ENCODE measurements at places on chromosomes 16 and 17.

DNA sequence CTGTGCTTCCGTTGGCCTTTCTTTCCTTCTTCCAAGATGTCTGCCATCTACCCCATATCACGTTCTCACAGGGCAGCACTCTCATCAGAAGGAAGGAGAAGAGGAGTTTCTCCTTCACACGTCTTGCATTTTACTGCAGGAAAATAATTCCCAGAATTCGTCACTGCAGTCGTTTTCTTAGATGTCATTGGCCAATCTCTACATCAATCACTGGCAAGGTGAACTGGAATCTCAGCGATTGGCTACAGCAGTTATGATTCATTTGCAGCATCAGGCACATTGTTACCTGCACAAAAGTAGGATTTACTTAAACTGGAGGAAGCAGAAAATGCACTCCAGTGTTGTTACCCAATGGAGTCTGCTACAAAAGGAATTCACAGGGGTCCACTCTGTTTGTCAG, 277.2 kb upstream of the RBFOX1 start:
- DNase-seq: peak; percentile 1

DNA sequence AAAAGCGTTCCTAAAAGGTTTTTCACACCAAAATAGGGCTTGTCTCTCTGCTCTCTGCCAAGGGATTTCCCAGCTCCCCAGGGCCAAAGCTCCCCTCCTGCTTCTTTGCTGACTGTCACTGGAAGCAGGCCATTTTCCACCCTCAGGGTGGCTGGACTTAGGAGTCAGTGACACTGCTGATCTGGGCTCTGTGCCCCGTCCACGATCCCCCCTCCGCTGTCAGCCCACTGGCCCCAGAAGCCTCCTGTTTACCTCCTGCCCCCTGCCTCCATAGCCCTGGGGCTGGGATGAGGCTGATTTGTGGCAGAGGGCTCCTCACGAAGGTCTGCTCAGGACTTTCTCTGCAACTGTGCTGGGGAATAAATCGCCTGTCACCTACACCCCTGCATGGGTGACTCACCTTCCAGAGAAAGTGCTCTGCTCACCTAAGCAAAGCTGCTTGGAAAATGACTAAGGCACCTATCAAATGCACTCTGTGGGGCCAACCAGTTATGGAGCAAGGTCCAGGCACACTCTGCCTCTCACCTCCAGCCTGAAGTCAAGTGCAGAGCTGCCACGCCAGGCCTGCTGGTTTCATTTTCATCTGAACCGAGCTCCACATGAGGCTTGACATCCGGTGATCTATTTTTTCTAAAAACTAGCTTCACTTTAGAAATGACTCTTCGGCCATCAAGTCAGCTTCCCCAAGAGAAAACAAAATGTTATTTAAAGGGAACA, 4.9 kb downstream of the MAP3K14 start:
- DNase-seq: no peak

- DNase-seq: no peak
Measured at GRCh38 chr17:27259356-27259755, 34.6 kb upstream of the WSB1 start.

GRCh38 chr17:45270828-45271418, 9.0 kb upstream of the SPATA32 start:
- peak; percentile 57 for DNase-seq

- no peak for DNase-seq
Measured at GRCh38 chr17:69884846-69885245, 190.2 kb upstream of the KCNJ16 start.

GRCh38 chr16:11155284-11155806, 100.7 kb downstream of the SOCS1 start:
- DNase-seq: no peak

- DNase-seq: no peak
Measured at GRCh38 chr17:27268394-27269085, 25.4 kb upstream of the WSB1 start.

DNA sequence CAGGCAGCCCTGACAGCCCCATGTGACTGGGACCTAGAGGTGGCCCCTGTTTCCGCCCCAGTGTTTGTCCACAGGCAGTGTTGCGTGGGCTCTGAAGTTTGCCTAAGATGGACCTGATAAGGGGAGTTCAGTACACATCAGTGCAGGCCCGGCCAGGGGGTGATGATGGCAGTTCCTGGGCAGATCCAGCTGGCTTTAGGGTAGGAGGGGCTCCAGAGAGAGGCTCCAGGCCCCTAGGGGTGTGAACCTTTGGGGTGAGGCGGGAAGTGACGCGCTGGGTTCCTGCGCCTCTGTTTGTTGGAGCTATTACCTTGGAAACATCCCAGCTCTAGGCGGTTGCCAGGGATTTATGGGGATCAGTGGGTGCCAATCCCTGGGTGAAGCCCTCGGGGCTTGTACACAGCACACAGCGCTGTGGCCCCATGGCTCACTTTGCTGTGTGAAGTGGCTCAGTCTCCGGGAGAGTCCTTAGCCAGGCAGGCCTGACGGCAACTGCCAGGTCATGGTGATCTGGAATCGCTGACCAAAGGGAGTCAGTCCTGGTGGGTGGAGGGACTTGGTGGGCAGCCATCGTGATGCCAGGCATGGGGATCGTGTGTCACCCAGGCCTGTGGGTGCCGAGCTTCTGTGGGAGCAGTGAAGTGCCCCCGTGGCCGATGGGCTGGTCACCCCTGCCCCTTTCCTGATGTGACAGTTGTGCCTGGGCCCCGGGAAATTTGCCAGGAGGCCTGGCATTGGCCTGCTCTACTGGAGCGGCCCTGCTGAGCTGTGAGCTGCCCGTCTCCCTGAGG, 146.1 kb downstream of the SEC14L1 start:
- no peak for DNase-seq

DNA sequence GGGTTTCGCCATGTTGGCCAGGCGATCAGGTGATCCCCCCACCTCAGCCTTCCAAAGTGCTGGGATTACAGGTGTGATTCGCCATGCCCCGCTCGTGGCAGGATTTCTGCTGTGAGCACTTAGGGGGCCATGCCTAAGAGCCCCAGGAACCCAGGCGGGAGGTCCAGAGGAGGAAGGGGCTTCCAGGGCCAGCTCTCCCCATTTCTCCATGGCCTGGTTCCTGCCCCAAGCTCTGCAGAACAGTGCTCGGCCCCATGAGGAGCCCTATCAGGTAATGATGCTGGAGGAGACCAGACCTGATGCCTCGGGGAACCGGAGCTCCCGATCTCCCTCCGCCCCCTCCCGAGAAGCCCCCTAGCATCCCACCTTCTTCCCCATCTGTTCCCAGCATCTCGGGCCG, 53.6 kb downstream of the RMI2 start:
- no peak for DNase-seq

- DNase-seq: no peak
Measured at GRCh38 chr16:29702269-29702668, 23.3 kb downstream of the QPRT start.

DNA sequence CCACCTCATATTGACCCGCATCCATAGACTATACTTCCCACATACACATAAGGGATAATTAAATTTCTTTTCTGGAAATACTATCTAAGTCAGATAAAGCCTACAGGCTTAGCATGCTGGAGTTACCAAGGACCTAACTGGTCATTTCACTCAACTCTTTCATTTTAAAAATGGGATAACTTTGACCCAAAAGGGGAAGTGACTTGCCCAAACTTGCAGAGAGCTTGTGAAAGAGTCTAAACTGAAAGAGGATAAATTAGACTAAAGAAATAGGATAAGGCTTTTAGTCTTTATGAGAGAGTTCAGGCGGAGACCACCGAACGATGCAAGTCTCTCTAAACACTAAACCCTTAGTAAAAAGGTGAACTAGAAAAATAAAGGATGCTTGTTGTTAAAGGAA, 3.9 kb upstream of the KRT33A start:
- DNase-seq: peak; percentile 19

DNA sequence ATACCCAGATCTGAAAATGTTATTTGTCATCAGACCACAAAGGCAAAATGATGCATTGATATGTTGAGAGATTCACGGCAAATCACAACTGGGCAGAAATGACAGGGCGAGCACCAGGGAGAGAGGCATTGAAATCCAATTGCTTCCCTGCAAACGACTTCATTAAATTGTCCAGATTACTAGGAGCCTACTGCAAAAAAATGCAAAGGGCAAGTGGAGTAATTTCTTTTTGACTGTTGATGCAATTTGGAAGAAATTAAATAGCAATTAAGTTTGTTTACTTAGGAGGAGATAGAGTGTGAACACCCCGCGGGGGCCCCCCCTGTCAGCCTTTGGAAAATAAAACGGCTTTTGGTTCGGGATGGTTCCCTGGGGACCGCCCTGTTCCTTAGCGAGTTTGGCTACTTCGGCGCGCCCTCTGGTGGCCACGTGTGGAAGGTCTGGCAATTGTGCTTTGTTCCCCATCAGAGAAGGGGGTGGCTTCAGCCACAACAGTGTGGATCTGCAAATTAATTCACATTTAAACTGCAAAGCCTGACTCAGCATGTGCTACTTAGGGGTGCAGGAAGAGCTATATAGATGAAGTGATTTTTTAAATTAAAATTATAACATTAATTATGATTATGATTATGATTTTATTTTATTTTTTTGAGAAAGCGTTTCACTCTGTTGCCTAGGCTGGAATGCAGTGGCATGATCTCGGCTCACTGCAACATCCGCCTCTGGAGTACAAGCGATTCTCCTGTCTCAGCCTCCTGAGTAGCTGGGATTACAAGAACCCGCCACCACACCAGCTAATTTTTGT, 14.5 kb upstream of the TMC7 start:
- DNase-seq: peak; percentile 77
